ENCODE measurements at places on chromosomes 1 and 21.

- DNase-seq, result no peak
Measured at GRCh38 chr1:161351482-161351881, 16.2 kb downstream of the CFAP126 start.

DNA sequence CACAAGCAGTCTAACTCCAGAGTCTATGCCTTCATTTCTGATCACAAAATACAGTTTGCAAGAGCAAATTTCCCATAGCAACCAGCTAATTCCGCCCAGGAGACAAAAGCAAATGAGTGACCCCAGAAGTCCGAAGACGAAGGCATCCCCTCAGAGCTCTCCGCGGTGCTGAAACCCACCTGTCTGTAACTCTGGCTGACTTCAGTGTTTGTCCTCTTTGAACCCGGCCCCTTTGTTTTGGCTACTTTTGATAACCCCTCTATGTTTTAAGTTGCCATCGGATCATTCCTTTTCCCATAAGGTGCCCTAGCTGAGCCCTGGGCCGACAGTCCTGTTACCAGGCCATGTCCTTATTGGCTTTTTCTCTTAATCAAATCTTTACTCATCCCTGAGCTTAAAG is 515.8 kb downstream of the PTPRU start:
- DNase-seq, result no peak

DNA sequence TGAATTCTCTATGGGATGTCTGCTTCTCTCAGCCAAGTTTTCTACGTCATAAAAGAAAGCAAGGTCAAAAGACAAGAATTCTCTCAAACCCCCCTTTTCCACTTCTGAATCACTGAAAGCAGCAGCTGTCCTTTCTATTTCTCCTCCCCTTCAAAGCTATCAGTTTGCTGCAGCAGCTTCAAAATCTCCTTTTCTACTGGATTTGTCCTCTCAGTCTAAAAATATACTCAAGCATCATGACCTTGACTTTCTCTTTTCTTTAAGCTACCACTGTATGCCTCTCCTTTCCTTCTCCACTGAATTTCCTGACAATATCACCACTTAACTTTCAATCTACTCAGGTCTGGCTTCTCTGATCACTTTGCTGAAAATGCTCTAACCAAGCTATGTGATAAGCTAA is 1.9 kb downstream of the WDR64 start:
- DNase-seq, result no peak

DNA sequence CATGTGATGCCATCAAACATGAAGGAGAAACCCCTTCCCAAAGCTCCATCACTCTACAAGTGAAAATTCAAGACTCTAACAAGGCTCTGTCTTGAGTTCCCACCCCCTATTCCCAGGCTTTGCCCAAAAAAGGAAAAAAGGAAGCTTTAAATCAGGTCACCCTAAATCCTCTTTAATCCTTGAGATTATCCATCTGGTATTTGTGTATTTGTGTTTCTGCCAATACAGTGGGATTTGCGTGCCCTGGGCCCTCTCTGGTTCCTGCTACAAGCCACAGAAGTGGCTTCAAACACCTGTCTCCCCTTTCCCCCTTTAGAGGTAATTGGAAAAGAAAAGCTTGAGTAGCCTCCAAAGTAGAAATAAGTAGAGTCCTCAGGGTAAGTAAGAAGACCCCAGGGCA is 120.4 kb downstream of the EDEM3 start:
- DNase-seq, result no peak

DNA sequence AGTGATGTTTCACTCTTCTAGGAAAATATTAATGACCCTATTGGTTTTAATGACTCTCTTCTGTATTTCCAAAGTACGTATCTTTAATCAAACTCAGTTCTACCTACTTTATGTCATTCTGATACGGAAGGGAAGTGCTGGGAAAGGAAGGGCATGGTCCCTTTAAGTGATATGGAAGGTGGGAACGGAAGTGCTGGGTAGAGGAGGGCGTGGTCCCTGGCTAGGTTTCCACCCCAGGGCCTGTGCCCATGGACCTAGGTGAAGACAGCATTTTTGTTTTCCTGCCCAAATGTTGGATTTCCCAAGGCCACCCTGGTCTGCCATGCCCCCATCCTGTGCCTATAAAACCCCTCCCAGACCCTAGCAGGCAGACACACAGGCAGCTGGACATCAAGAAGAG is 24.0 kb downstream of the RGS4 start:
- DNase-seq, result no peak

- DNase-seq, result no peak
Measured at GRCh38 chr1:243394601-243395464, 139.0 kb downstream of the SDCCAG8 start.

- no peak for DNase-seq
Measured at GRCh38 chr1:156072251-156072650, 10.0 kb downstream of the MEX3A start.

- DNase-seq, result no peak
Measured at GRCh38 chr1:108046026-108046425, 81.0 kb upstream of the VAV3 start.

- DNase-seq, result no peak
Measured at GRCh38 chr1:13878451-13878850, 178.5 kb downstream of the PRDM2 start.
